Immature natural killer cell (primary cell): ENCODE measurements at places on chromosomes 5 and 9. TPM values are rescaled to one million over a fixed set of nuclear protein-coding genes. Genes with fewer than 3 reads are reported as not detected.

GRCh38 chr9:117460743-117461142, 45.9 kb upstream of the ASTN2 start:
- no peaks in the 10 kb centered on the region for H3K36me3 ChIP-seq
- no peak overlapping the region for H3K4me3 ChIP-seq
- DNase-seq = no peak
- H3K4me1 ChIP-seq = no peaks in the 10 kb centered on the region
- H3K27ac ChIP-seq = no peak overlapping the region
- no peaks in the 10 kb centered on the region for H3K27me3 ChIP-seq

GRCh38 chr5:109455598-109456096, 45.9 kb upstream of the PJA2 start:
- no peaks in the 10 kb centered on the region for H3K4me1 ChIP-seq
- no peak overlapping the region for H3K27ac ChIP-seq
- H3K27me3 ChIP-seq = no peaks in the 10 kb centered on the region
- DNase-seq = no peak

DNA sequence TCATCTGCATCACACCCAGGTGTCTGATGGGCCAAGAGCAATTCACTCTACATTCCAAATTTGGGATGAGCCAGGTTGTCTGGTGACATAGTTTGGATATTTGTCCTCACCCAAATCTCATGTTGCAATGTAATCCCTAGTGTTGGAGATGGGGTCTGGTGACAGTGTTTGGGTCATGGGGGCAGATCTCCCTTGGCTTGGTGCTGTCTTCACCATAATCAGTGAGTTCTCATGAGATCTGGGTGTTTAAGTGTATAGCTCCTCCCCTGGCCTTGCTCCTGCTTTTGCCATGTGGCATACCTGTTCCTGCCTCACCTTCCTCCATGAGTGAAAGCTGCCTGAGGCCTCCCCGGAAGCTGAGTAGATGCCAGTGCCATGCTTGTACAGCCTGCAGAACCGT, 7.4 kb upstream of the SIL1 start:
- no peak overlapping the region for H3K27ac ChIP-seq
- H3K36me3 ChIP-seq = no peaks in the 10 kb centered on the region
- no peak for DNase-seq
- no peaks in the 10 kb centered on the region for H3K27me3 ChIP-seq
- no peaks in the 10 kb centered on the region for H3K4me1 ChIP-seq

GRCh38 chr5:167530548-167530947, 760.9 kb upstream of the WWC1 start:
- H3K4me1 ChIP-seq = no peaks in the 10 kb centered on the region
- DNase-seq = no peak
- H3K36me3 ChIP-seq = no peaks in the 10 kb centered on the region
- no peak overlapping the region for H3K27ac ChIP-seq

GRCh38 chr5:75242067-75242466, 5.4 kb upstream of the ANKRD31 start:
- H3K27me3 ChIP-seq = peaks cover 7% of the 10 kb centered on the region
- H3K27ac ChIP-seq = no peak overlapping the region
- H3K4me1 ChIP-seq = peaks cover 2% of the 10 kb centered on the region

GRCh38 chr5:179793468-179794139, at the start of gene LTC4S:
Gene LTC4S, plus strand, starts transcription at chr5:179793986. Its CDS starts 95 bp downstream, at chr5:179794081.
- peaks cover 8% of the 10 kb centered on the region for H3K27me3 ChIP-seq
- H3K27ac ChIP-seq = peak within 1 kb of the TSS; percentile 81
- peaks cover 30% of the 10 kb centered on the region for H3K4me1 ChIP-seq
- H3K36me3 ChIP-seq = peaks cover 4% of the 10 kb centered on the region
- H3K4me3 ChIP-seq = peak within 1 kb of the TSS; percentile 65

Gene ZNF462
- polyA plus RNA-seq = 0.94 TPM

Gene SUSD3
- polyA plus RNA-seq = 5.2 TPM
